Activated T-helper 17 cell treated with anti-CD3 and anti-CD28 coated beads, Interleukin-2, amount 50 U/mL, for 72 hours (primary cell): ENCODE measurements at places on chromosomes 2 and 18. TPM values are rescaled to one million over a fixed set of nuclear protein-coding genes. Genes with fewer than 3 reads are reported as not detected.

DSC1 gene
- not detected for total RNA-seq

- no peak for ATAC-seq
Observed at GRCh38 chr18:9008709-9009635, 93.5 kb upstream of the NDUFV2 start.

- peak; percentile 89 for ATAC-seq
Observed at GRCh38 chr2:241443486-241444223, 64.7 kb downstream of the STK25 start.

DNA sequence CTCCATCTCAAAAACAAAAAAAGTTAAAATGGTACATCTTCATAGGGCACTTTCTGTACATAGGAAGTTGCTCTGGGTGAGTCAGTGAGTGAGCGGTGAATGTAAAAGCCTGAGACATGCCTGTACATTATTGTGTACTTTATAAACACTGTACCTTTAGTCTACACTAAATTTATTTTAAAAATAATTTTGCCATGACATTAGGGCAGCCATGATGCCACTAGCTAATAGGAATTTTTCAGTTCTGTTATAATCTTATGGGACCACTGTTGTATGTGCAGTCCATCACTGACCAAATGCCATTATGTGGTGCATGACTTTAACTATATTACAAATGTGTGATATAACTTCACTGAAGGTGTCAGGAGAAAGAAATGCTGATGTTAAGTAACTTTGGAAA lies 11.0 kb upstream of the TXNDC2 start:
- ATAC-seq, result no peak

DNA sequence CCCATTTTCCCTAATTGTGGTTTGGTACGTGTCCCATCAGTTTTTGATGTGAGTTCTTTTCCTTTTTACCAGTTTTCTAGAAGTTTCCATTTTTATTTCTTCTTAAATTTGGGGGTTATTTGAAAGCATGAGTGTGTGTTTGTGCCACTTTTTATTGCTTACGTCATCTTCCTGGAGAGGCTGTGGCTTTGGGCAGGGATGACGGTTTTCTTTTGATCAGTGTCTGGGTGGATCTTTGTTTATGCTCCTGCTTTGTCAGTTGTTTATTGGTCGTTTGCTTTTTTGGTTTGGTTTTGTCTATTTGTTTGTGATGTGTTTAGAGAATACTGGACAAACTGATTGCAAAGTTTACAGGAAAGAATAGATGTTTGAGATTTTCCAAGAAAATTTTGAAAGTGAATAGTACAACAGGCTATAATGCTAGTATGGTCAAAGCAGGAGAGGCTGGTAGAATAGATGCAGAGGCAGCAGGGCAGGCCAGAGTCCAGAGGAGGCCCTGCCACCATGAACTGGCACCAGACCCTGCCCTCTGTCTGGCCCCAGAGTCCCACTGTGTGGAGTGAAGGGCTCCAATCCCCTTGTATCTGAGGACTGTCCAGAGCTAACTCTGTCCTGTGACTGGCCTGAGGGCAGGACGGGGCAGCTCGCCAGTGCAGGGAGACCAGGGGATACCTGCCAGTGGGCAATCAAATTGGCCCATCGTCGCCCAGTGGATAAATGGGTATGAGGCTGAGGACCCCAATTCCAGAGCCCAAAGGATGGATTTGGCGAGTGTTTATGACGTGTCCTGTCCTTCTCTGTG lies 23.4 kb upstream of the SNED1 start:
- ATAC-seq, result peak; percentile 80

- ATAC-seq, result no peak
Observed at GRCh38 chr2:104045071-104045470, 808.8 kb upstream of the POU3F3 start.

SERPINB4 gene
- not detected for total RNA-seq

LOXL3 gene
- 2.0 TPM for total RNA-seq

DNA sequence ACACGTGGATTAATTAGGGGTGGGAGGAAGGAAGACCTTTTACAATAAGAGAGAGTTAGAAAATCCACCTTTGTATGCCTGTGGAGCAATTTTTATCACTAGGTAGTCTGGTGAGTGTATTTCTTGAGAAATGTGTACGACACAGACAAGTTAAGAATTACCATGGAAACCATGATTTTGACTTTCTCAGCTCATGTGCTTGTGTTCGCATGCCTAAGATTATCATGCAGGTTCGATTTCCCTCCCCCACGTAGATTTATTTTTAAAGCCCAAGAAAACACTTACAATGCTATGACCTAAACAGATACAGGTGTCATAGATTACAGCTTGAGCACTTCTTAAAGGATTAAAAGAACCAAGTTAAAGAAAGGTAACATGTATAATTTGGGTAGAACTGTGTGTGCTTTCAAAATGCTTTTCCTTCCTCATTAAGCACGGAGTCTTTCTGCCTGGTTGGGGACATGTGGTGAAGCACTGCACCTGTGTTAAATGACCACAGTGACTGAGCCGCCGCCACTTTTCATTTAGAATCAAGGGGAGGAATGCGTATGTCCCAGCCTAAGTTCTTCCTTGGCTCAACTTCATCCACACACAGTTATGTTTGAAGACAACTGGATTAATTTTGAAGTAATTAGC lies 16.6 kb downstream of the SERTAD2 start:
- ATAC-seq, result no peak

SPC25 gene
- 29.0 TPM for total RNA-seq

DNA sequence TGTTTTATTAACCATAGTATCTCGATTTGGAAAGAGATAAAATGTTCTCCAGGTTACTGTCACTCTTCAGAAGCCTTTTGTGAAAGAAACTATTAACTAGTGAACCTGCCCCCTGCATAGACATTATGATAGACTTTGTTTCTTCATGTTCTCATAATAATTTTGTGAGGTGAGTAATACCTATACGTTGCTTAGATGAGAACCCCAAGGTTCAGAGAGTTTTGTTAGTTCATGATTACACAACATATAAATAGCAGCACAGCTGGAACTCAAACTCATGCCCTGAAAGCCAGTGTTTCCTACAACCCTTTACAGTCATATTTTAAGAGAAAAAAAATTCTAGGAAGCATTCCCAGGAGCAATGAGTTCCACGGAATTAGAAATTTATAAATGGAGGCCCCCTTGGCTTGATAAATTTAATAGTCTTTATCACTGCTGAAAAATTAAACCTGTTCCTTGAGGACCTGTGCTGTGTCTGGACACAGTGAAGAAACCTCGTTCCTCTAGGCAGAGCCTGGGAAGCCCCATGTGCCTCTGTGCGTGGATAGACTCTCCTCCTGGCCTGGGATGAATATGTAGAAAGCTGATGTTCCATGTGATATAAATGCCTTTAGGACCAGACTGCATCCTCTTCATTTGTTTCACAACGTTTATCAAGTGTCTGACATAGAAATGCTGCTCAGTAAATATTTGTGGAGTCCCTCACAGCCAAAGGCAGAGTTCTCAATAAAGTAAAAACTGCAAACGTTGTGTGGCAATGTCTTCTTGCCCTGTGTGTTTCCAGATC lies 1257.0 kb upstream of the GYPC start:
- no peak for ATAC-seq

DNA sequence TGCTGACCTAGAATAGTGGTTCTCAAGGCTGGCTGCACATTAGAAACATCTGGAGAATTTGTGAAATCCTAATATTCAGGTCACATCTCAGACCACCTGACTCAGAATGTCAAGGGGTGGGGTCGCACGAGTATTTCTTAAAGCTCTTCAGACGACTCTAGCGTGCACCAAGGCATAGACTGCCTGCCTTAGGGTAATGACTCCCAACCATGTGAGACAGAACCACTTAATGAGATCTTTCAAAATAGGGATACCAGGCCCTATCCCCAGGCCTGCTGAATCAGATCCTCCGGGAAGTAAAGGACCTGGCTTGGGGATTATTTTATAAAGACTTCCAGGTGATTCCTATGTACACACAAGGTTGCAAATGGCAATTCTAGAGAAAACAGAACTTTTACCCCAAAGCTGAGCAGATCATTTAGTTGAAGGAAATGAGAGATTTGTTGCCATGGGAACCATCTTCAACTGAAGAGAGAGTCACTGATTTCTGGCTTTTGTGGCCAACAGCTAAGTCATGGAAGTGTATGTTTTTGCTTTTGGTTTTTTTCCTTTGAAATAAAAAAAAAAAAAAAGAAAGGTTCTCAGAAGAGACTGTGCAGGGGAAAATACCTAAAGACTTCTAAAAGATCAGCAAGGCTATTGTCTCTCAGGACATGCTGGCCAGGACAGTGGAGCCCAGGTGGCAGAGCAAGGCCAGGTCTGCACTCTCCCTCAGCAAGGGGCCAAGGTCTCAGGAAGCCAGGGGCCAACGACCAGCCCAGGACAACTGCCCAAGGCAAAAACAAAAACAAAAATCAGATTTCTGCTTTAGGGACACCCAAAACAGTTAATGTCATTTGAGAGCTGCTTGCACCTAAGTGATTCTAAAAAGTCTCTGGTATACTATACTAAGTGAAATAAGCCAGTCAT lies 15.3 kb upstream of the LOXHD1 start:
- ATAC-seq, result peak; percentile 81

DNA sequence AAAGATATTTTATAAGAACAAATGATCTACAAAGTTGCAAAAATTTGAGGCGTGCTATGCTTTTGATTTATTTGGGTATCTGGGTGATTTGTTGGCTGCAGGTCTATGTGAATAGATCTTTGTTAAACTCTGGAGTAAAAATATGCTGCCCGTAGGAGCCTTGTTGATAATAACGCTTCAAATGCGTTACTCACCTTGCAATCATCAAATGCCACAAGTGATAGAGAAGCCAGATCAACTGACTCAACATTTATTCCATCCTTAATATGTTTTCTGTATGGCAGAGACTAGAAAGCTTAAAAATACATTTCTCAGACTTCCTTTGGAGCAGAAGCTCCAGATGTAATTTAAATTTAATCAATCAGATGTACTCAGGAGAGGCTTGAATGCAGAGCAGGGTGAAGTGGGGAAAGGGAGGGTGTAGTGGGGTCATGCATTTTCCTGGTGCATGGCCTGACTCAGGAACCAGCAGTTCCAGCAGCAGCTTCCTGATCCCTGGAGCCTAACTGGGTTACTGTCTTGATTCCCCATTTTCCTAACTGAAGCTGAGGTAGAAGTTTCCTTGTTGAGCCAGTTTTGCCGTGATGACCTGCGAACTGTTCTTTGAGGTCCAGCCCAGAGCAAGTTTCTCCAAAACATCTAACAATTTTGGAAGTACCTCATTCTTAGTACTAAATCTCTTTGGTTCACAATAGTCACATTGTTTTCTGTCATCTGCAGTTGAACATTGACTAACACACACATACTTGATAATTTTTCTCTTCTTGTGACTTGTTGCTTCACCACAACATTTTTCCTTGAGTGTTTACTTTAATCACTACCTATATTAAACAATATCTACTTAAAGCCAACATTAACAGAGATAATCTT lies 284.7 kb upstream of the CWC22 start:
- ATAC-seq, result no peak

FBXO15 gene
- total RNA-seq, result 2.6 TPM

CNGA3 gene
- total RNA-seq, result not detected

- no peak for ATAC-seq
Observed at GRCh38 chr2:199983534-199983933, 28.2 kb downstream of the MAIP1 start.

- ATAC-seq, result no peak
Observed at GRCh38 chr2:100801402-100801801, 18.5 kb upstream of the NPAS2 start.

ST8SIA3 gene
- total RNA-seq, result not detected

VWC2L gene
- total RNA-seq, result not detected

DNA sequence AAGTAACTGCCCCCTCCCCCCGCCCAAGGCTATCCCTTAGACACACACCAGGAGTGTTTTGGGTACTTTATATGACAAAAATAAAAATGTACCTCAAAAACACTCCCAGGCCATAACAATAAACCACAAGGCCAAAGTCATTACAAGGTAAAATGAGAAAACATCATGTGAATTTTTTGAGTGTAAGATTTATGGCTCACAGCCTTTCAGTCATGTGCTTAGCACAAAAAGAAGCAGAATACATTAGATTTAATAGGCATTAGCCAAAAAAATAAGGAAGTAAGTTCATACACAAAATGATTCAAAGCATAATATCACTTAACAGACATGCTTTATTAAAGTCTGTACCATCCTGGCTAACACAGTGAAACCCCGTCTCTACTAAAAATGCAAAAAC lies 103.7 kb downstream of the CACNB4 start:
- ATAC-seq, result no peak

GRCh38 chr2:107340955-107341354 lies 455.0 kb upstream of the ST6GAL2 start:
- ATAC-seq, result no peak

DNA sequence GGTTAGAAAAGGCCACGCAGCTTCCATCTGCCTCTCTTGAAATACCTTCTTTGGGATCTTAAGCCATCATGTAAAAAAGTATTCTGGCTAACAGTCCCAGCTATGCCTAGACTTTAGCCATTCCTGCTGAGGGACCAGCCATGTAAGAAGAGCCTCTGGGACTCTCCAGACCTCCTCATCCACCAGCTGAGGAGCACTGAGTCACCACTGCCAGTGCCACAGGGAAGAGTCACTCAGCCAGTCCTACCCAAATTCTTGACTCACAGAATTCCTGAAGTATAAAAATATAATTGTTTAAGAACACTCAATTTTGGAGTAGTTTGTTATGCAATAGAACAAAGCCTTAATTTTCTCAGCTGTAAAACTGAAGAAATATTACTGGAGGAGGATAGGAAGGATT lies 436.7 kb downstream of the ZEB2 start:
- no peak for ATAC-seq

DNA sequence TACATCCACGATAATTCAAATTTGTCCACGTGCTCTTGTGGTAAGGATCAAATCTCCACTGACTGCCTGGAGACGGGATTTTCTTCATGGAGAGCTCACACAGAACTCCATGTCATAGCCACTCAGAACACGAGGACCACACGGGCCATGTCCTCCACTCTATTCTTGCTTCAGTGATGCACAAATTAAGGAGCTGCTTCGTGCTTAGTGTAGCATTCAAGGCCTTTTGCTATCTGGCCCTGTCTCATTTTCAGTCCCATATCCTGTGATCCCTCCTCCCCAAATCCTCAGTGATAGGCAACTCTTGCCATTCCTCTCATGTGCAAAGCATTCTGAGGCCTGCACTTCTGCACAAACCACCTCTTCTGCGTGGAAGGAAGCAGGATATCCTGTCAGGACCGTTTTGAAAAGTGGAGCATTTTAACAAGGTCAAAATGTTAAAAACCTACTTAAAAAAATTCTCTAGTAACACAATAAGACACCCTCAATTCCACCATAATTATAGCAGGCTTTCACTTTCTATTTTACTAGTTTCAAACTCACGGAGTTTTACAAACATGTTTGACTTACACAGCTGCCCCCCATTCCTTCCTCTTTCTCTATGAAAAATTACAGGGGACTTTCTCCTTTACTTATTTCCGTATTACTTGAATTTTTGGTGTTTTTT lies 35.2 kb downstream of the ST3GAL5 start:
- ATAC-seq, result peak; percentile 53
